ENCODE measurements at places on chromosomes 7 and 10.

- DNase-seq = no peak
These were observed 69.1 kb downstream of the SLIT1 start for GRCh38 chr10:97116462-97117162.

- DNase-seq = peak; percentile 90
These were observed 212.8 kb downstream of the MAD1L1 start for GRCh38 chr7:2019711-2020511.

- no peak for DNase-seq
These were observed 140.2 kb downstream of the PRKG1 start for GRCh38 chr10:51214207-51215196.

DNA sequence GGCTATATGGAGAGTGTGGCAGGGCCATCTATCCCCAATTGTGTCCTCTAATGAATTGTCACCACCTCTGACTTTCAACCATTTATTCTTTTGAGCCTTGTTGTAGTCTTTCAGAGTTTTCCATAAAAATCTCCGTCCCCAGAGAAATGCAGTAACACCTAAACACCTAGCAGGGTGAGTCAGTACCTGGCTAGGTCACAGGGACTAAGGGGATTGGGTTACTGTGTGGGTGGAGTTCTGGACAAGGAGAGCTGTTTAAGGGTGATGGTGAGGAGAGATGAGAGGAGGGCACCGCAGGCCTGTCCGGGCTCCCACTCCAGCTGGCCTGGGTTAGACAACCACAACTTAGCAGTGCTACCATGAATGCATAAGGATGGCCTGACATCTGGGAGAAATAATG, 186.2 kb upstream of the LYZL1 start:
- no peak for DNase-seq

GRCh38 chr10:3248526-3249306, 76.1 kb upstream of the PITRM1 start:
- peak; percentile 88 for DNase-seq

DNA sequence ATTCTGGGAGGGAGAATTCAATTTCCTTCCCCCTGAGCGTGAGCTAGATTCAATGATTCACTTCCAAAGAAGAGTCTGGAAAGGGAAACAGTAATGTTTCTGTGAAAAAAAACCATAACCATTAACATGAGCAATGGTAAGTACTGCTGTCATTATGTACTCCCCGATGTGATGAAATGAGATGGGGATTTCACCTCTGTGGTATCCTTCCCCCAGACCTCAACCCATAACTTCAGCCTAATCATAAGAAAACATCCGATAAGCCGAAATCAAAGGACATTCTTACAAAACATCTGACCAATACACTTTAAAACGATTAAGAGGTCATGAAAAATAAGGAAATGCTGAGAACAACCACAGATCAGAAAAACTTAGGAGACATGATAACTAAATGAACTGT, 27.2 kb downstream of the EZH2 start:
- peak; percentile 45 for DNase-seq

DNA sequence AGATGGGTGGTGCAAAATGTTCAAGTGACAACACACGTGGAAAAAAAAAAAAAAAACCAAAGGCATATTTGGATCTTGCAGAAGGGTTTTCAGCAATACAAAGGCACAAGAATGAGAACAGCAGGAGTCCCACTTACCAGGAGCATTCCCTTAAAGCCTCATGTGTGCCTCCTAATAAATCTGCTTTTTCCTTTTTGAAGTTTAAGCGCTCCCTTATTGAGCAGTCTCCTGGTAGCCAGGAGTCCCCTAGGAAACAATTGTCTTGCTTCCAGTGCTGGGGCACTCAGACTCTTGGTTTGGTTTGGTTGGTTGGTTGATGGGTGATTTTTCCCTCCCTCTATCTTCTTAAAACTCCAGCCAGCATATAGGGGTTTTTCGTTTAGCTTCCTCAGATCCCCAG, 321.8 kb upstream of the NFE2L3 start:
- no peak for DNase-seq

DNA sequence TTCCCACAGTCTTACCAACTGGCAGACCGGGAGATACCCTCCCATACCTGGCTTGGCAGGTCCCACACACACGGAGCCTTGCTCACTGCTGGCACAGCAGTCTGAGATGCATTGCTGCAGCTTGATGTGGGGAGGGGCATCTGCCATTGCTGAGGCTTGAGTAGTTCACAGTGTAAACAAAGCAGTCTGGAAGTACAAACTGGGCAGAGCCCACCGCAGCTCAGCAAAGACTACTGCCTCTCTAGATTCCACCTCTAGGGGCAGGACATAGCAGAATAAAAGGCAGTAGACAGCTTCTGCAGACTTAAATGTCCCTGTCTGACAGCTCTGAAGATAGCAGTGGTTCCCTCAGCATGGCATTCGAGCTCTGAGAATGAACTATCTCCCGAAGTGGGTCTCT, 69.6 kb upstream of the RELN start:
- no peak for DNase-seq

Measured in choroid plexus epithelial cell (primary cell).